ENCODE measurements at places on chromosomes 6 and 20. TPM values are rescaled to one million over a fixed set of nuclear protein-coding genes. Genes with fewer than 3 reads are reported as not detected.
A peak's percentile ranks its signal among the peaks of the same experiment; 100 is the strongest.

The TNFRSF6B gene
- total RNA-seq, result 19.9 TPM

The CTAGE9 gene
- not detected for total RNA-seq

The RIPPLY2 gene
- not detected for total RNA-seq

The PRR18 gene
- not detected for total RNA-seq

The MICB gene
- 1.7 TPM for total RNA-seq

DNA sequence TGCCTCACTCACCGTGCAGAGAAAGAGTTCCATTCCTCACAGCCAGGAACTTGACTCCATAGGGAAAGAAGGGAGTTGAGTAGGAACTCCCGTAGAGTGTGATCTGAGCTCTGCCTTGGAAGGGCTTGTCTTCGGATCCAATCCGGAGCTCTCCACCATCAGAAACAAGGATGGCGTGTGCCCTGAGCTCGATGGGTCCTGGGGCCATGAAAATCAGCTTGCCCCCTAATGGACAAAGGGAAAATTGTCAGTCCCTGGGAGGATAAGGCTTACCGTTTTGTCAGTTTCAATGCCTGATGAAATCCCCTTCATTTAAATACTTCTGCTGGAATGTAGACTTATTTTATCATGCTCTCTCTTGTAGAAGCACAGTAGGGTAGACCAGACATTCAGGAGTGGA, 153.3 kb downstream of the PKHD1 start:
- ATAC-seq, result no peak
- H3K27me3 ChIP-seq, result no peaks in the 10 kb centered on the region
- no peaks in the 10 kb centered on the region for H3K36me3 ChIP-seq
- no peak overlapping the region for H3K4me3 ChIP-seq
- no peak overlapping the region for H3K27ac ChIP-seq
- H3K4me1 ChIP-seq, result no peaks in the 10 kb centered on the region

DNA sequence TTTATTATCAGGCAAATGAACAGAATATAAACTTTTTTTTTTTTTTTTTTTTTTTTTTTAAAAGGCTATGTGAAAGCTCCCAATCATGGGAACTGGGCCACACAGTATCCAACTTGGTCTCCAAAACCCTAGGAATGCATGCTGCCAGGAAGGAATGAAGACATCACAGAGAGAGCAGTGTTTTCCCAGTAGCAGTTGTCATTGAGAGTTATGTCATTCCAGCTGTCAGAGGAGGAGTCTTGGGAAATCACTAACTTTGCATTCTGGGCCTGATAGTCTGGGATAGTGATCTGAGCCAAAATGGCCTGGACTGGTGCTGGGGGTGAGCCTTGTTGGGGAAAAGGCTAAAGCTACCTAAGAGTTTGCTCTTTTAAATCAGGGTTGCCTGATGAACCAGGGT, 231.3 kb upstream of the MAP3K7 start:
- H3K4me1 ChIP-seq, result no peaks in the 10 kb centered on the region
- no peaks in the 10 kb centered on the region for H3K27me3 ChIP-seq
- no peak overlapping the region for H3K27ac ChIP-seq
- no peak overlapping the region for H3K4me3 ChIP-seq
- ATAC-seq, result no peak

DNA sequence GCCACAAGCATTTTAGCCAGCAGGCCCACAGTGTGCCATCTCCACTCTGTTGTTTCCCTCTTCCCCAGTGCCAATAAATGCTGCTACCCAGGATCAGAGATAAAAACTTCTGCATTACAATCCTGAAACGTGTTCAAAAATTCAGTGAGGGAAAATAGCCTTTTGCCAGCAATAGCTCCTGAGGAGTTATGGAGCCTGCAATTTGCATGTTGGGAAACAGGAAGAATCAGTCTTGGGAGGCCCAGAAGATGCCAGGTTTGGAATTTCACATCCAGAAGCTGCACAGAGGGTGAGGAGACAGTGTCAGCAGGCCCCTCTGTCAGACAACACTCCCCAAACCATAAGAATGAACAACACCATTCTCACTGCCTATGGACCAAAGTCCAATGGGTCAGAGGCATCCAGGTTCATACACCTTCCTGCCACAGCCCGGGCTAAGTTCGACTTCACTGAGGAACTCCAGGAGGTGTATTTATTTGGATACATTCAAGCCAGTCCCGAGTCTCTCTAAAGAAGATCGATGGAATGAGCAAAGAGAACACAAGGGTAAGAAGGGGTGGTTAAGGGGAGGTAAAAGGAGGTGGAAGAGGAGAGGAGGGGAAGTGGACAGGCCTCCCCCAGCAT, 20.8 kb downstream of the RRBP1 start:
- H3K4me1 ChIP-seq, result peaks cover 17% of the 10 kb centered on the region
- peak; percentile 60 for ATAC-seq
- no peaks in the 10 kb centered on the region for H3K27me3 ChIP-seq
- H3K36me3 ChIP-seq, result peaks cover 19% of the 10 kb centered on the region
- no peak overlapping the region for H3K27ac ChIP-seq

- ATAC-seq, result no peak
- no peak overlapping the region for H3K4me3 ChIP-seq
- no peaks in the 10 kb centered on the region for H3K4me1 ChIP-seq
- H3K27me3 ChIP-seq, result no peaks in the 10 kb centered on the region
- no peak overlapping the region for H3K27ac ChIP-seq
These were observed 19.9 kb downstream of the SLC2A4RG start for GRCh38 chr20:63759377-63759901.

- no peak for ATAC-seq
- no peak overlapping the region for H3K4me3 ChIP-seq
- H3K27ac ChIP-seq, result no peak overlapping the region
- H3K27me3 ChIP-seq, result no peaks in the 10 kb centered on the region
These were observed 17.2 kb downstream of the SNX9 start for GRCh38 chr6:157840261-157840660.

DNA sequence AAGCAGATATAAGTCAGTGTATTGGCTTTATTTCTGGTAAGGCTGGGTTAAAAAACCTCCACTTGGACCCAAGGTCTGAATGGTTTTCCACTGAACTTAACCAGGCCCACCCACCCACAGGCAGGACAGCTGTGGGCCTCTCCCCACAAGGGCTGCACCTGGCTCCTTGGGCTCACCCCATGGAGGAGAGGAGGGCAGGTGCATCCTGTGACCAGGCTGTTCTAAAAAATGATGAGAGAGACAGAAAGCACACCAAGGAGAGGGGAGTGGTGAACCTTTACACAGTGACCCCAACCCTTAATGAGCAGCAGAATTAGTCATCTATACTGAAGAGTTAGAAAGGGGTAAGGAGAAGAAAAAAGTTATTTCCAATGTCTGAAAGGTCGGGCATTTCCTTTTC, 34.5 kb upstream of the DUSP22 start:
- no peaks in the 10 kb centered on the region for H3K36me3 ChIP-seq
- ATAC-seq, result no peak
- no peaks in the 10 kb centered on the region for H3K4me1 ChIP-seq
- no peak overlapping the region for H3K4me3 ChIP-seq
- H3K27me3 ChIP-seq, result peaks cover 19% of the 10 kb centered on the region

GRCh38 chr20:24610341-24611115, 141.1 kb downstream of the SYNDIG1 start:
- no peaks in the 10 kb centered on the region for H3K36me3 ChIP-seq
- H3K27ac ChIP-seq, result no peak overlapping the region
- H3K4me1 ChIP-seq, result no peaks in the 10 kb centered on the region
- peaks cover 9% of the 10 kb centered on the region for H3K27me3 ChIP-seq
- no peak overlapping the region for H3K4me3 ChIP-seq

GRCh38 chr6:163329991-163330390, 84.5 kb upstream of the QKI start:
- H3K27me3 ChIP-seq, result no peaks in the 10 kb centered on the region
- no peak for ATAC-seq
- H3K27ac ChIP-seq, result no peak overlapping the region

DNA sequence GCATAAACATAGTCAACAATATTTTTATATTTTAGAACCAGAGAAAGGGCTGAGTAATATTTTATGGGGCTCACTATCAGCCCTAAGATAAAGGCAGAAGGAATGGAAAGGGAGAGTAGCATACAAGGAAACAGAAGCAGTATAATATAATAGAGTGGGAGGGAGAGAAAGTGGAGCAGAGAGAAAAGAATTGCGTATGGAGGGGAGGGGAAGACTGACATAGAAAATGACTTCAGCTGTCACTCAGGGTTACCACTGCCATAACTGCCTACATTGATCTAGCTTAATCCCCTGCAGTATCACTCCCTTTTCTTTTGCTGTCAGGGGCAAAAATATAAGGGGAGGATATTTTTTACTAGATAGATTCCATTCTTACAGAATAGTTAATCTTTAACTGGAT, 1133.5 kb upstream of the MAP3K7 start:
- H3K27me3 ChIP-seq, result no peaks in the 10 kb centered on the region
- no peaks in the 10 kb centered on the region for H3K36me3 ChIP-seq
- H3K4me1 ChIP-seq, result no peaks in the 10 kb centered on the region

DNA sequence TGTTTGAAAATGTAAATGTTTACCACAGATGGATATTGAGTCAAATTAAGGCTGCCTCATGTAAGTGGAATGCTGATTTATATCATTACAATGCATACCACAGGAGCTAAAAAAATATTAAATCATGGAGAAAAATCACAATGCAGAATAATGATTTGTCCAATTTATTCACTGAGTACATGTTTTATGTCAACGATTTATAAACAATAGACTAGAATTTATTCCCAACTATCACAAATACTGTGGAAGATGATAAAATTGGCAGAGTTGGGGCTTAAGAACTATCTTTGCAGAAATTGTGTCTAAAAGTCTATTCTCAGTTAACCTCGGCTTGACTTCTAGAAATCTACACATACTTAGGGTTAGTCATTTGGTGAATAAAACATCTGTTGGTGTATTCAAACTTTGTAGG, 472.1 kb upstream of the MARCKS start:
- peaks cover 5% of the 10 kb centered on the region for H3K4me1 ChIP-seq
- no peak overlapping the region for H3K27ac ChIP-seq
- H3K27me3 ChIP-seq, result no peaks in the 10 kb centered on the region
- ATAC-seq, result no peak

GRCh38 chr6:136334465-136334846, 44.8 kb upstream of the BCLAF1 start:
- no peaks in the 10 kb centered on the region for H3K4me1 ChIP-seq
- peaks cover 8% of the 10 kb centered on the region for H3K27me3 ChIP-seq
- no peak overlapping the region for H3K27ac ChIP-seq
- no peak overlapping the region for H3K4me3 ChIP-seq
- ATAC-seq, result no peak

DNA sequence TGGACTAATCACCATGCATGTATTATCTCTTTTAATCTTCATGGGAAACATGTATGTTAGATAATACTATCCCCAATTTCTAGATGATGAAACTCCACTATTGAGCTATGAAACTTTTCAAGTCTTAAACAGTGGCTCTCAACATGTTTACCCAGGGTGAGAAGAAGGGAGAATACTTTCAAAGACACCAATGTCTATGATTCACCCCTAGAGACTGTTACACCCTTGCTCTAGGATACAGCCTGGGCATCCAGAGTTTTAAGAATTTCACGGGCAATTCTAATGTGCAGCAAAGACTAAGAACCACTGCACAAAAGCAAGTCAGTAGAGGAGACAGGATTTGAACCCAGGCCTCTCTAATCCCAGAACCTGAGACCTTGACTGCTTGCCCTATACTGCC, 47.8 kb downstream of the GFOD1 start:
- peaks cover 3% of the 10 kb centered on the region for H3K4me1 ChIP-seq
- no peak for ATAC-seq
- no peak overlapping the region for H3K4me3 ChIP-seq
- H3K27me3 ChIP-seq, result no peaks in the 10 kb centered on the region
- H3K27ac ChIP-seq, result no peak overlapping the region

DNA sequence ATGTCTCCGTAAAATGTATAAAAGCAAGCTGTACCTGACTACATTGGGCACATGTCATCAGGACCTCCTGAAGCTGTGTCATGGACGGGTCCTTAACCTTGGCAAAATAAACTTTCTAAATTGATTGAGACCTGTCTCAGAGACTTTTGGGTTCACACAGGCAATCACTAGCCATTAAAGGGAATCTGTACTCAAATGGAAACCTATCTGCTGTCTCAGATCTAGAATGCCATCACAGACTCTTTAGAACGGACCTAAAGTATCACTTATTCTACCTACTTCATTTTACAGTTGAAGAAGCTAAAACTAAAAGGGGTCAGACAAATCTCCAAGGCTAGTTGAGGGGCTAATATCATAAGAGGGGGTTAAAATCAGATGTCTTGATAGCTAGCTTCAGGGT, 11.1 kb downstream of the SAMD3 start:
- no peak for ATAC-seq
- no peak overlapping the region for H3K27ac ChIP-seq
- H3K4me3 ChIP-seq, result no peak overlapping the region
- H3K36me3 ChIP-seq, result no peaks in the 10 kb centered on the region
- H3K27me3 ChIP-seq, result no peaks in the 10 kb centered on the region

DNA sequence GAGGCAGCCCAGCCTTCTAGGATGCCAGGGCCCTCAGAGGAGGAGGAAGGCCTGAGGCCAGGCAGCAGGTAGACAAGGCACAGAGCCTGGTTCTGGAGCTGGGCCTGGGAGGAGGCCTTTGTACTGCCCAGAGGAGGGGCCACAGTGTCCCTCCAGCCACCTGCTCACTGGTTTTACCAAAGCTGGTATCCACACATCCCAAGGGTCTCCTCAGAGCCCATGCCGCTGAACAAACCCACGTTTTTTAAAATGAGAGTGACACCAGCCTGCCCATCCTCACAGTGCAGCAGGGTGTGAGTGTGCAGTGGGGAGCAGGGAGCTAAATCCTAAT, 162.7 kb downstream of the LY86 start:
- no peaks in the 10 kb centered on the region for H3K36me3 ChIP-seq
- no peak for ATAC-seq
- no peak overlapping the region for H3K4me3 ChIP-seq
- H3K27me3 ChIP-seq, result peaks cover 10% of the 10 kb centered on the region
- H3K4me1 ChIP-seq, result peaks cover 21% of the 10 kb centered on the region
- no peak overlapping the region for H3K27ac ChIP-seq

GRCh38 chr6:28251661-28252008, 434 bp downstream of the ZKSCAN4 start:
- H3K36me3 ChIP-seq, result no peaks in the 10 kb centered on the region
- no peaks in the 10 kb centered on the region for H3K27me3 ChIP-seq

Measured in gastroesophageal sphincter (tissue), 4 donors.